Endodermal cell (in vitro differentiated cells): ENCODE measurements at places on chromosomes 5 and 9. TPM values are rescaled to one million over a fixed set of nuclear protein-coding genes. Genes with fewer than 3 reads are reported as not detected.
A peak's percentile ranks its signal among the peaks of the same experiment; 100 is the strongest.

DNA sequence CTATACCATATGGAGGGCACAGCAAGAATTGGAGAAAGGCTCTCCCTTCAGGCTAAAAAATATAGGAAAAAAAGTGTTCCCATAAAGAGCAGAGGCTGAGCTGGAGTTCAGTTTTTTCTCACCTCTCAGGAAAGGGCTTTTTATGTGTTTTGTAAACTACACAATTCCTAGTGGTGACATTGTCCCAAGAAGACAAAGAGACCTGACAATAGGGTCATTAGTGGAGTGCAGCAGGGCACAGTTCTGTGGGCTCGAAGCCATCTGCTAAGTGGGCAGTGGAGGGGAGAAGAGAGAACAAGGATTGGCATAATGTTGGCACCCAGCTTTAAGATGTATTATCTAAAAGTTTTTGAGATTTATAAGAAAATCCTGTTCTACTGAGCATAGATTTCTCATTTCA is 162.5 kb downstream of the HCN1 start:
- no peak for DNase-seq

- peak; percentile 95 for DNase-seq
These were observed 595 bp downstream of the PDLIM7 start for GRCh38 chr5:177496727-177497291.

SLC34A1 gene
- not detected in 3 replicates for total RNA-seq

SLC28A3 gene
- not detected in 3 replicates for total RNA-seq

DNA sequence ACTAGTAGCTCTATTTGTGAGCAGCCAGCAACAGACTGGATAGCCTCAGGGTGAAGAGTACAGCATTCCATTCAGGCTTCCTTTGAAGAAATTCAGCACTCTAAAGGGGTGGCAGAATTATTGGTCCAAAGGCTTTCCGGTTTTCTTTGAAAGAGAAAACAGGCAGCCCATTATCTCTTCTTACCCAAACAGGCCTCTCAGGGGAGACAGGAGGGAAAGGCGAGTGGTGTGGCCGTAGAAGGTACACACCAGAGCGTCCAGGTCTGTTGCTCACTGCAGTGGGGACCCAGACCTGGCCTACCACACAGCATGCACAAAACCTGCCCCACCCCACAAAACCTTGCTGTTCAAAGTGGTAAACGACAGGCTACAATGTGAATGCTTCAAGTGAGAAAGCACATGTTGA is 83.3 kb downstream of the ZNF608 start:
- DNase-seq = no peak

PRRX2 gene
- 1.0 to 2.2 TPM (median 1.9 TPM) in 3 replicates for total RNA-seq

FOXD4L6 gene
- total RNA-seq = not detected in 2 replicates

DNA sequence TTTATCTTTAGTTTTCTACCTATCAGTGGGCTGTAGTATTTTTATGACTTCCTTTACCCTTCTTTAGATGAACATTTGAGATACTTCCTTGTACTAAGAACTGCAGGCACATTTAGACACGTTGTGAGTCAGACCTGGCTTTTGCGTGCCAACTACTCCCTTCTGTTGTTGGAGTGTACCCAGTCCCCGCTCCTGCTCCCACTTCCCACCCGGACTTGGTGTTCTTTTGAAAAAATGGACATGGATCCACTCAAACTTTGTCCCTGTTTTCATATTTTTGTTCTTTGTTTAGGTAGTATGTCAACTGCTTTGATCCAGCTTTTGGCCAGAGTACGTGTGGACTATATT is 60.7 kb downstream of the PARP8 start:
- DNase-seq = no peak

CXCL14 gene
- total RNA-seq = 0.44 and 0.66 TPM in 2 replicates

CCL28 gene
- not detected in 3 replicates for total RNA-seq

DNA sequence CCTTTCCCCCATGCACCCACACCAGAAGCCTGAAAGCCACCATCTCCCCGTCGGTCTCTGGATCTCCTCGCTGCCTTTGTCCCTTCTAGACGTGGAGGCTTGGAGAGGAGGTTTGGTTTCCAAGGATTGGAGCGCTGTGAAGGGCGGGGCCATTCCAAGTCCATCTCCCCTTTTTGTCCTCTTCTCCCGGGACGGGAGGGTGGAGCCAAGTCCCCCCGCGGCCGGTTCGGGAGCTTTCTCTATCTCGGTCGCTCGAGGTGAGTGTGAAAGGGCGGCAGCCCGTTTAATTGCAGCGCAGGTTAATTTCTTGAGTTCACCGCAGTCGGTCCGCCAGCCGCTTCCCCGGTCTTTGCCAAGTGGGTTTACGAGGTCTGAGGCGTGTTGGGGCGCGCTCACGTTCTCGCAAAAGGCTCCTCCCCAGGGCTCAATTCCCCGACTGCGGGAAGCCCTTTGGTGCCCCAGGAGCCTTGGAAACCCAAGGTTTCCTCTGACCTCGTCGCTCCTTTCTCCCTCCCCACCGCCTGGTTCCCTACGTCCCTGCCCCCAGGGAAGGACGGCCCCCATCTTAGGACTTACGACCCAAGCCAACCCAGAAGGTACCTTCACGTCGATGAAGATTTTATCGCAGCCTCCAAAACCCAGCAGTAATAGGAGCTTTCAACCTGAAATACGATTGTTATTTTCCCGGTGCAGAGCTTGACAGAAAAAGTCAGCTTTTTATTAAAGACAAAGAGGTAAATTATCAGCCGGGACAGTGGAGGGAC is 2.8 kb upstream of the ZNF462 start:
- DNase-seq = peak; percentile 87

GRCh38 chr5:169746147-169746694 is 109.1 kb downstream of the DOCK2 start:
- DNase-seq = peak; percentile 69

DNA sequence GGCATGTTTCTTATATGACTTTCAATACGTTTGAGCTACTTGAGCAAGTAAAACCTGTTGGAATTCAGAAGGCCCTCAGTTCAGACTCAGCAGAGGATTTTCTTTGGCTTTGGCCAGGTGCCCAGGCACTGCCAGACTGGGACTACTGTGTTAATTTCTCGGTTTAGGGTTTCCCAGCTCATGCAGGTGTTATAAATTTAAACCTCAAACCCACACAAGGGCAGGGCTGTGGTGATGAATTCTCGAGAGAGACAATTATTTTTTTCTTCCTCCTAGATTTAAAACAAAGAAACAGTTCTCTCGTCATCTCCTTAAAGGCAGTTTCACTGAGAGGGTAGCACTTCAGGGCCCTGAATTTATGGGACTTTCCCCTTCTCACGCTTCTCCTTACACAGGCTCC is 406.0 kb upstream of the PIK3R1 start:
- no peak for DNase-seq

GRCh38 chr5:72067682-72068470 is 39.4 kb upstream of the MAP1B start:
- DNase-seq = peak; percentile 54

- no peak for DNase-seq
These were observed 110.6 kb downstream of the SH3TC2 start for GRCh38 chr5:148952097-148952867.
